GF-D8 (cell line): ENCODE measurements at places on chromosomes 16 and 17.

- no peak for DNase-seq
These were observed 6.0 kb upstream of the NT5M start for GRCh38 chr17:17297217-17297616.

DNA sequence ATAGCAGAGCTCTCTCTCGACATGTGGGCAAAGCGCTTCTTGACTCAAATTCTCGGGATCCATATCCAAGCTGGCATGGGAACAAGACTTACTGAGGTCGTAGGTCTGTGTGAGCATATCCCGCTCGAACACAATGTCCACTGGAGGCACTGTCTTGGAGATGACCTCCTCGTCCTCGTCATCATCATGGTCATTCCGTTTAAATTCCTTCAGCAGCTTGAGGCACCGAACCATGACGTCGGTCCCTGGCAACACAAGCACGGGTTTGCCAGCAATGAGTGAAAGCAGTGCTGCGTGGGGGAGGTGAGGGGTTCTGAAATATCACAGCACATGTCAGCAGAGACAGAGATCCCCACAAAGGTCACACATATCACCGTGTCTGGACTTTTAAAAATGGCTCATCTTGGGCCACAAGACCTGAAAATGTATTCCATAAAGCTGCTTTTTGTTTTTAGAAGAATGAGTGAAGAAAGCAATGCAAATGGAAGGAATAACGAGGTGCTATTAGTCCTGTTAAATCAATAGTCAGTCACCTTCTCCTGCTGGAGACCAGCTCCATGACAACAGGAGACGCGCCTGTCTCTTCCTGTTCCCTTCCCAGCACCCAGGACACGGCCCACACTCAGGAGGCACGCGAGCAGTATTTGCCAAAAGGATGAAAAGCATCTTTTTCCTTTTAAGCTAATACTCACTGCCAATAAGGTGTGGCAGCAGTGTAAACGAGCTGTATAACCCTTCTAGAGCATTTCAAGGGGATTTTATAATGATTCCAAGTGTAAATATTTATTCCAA lies 37.9 kb downstream of the GTF3C1 start:
- no peak for DNase-seq

DNA sequence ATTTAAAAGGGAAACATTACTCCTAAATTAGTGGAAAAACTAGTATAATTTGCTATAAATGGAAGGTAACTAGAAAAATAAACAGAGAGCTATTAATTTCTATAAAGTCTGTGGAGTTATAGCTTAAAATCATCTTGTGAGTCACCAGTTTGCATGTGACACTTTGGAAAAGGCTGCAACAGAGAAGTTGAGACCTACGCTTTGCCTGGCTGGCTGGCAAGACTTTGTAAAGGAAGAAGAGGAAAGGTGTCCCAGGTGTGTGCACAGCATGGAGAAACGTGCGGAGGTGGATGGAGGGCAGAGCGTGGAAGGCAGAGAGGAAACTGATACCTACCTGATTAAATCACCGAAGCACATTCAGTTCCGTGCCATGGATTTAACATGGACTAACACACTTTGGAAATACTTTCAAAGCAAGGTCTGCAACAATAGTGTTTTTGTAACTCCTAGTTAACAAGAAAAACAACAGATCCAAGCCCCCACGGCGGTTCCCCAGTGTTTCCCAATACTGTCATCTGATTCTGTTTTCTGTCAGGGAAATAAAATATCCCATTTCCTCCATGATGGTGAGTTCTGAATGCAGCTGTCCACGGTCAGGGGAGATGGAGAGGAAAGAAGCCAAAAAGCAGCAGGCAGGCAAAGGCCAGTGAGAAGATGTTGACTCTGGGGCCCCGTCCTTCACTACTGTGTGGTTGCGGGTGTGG lies 134.8 kb downstream of the XYLT1 start:
- no peak for DNase-seq

- no peak for DNase-seq
These were observed 166.3 kb downstream of the MSI2 start for GRCh38 chr17:57422574-57423164.

GRCh38 chr17:12505866-12506265 lies 159.8 kb upstream of the MYOCD start:
- no peak for DNase-seq

DNA sequence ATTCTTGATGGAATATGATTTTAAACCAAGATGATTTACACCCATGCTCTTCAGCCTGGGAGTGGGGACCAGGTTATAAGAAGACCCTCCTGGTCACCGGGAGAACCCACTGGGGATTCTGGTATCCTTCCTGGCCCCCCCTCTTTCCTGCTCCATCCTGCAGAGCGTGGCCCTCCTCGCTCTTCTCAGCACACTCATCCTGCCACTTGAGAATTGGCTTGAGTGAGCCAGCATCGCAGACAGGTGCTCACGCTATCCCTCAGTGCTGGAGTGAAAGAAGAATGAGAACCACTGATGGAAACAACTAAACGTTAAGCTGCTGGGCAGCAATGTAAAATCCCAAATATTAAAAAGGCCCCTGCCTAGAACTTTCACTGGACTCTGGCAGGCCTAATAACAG lies 98.0 kb downstream of the CYTH1 start:
- no peak for DNase-seq
